ENCODE measurements at places on chromosomes 13 and 19.

GRCh38 chr19:46719629-46720502 lies 3.0 kb upstream of the PRKD2 start:
- no peak for DNase-seq

GRCh38 chr13:110405597-110406450 lies 98.7 kb downstream of the COL4A2 start:
- no peak for DNase-seq

GRCh38 chr13:77415253-77416071 lies 88.6 kb upstream of the MYCBP2 start:
- DNase-seq, result no peak

- no peak for DNase-seq
Observed at GRCh38 chr13:28097503-28097902, 2.9 kb downstream of the FLT3 start.

GRCh38 chr19:18282788-18283141 lies 1.3 kb upstream of the JUND start:
- DNase-seq, result peak; percentile 27

DNA sequence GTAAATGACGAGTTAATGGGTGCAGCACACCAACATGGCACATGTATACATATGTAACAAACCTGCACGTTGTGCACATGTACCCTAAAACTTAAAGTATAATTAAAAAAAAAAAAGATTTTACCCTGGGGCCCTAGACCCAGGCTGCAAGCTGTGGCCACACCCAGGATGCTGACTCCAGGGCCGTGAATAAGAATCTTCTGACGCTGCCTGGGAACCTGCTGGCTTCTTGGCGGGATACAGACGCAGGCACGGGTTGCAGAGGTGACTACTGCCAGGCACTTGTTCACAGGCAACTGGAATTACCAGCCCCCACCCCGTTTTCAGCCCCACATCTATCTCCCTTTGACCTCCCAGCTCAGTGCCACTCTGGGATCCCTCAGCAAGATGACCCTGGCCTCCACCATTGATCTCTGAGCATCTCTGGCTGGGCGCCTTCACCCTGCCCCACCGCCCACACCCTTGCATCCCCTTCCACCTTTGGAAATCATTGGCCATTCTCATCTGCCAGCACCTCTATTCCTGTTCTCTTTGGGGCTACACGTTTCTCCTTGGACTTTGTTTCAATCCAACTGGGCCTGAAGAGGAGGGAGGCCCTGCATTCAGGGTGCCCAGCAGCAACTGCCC lies 21.1 kb upstream of the CFAP97D2 start:
- DNase-seq, result no peak

DNA sequence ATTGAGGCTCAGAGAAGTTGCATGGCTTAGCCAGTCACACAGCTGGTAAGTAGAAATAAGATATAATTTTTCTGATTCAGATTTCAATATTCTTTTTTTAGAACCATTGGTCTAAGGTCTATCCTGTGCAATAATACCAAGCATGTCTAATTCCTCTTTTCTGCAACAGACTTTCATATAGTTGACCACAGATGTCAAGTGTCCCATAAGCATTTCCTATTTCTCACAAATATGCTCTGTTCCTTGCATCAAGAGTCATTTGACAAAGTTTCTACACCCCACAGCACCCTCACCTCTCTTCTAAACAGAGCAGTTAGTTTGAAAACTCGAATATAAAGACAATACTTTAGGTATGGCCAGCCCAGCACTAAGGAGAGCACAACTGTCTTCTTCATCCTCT lies 26.8 kb upstream of the SACS start:
- DNase-seq, result no peak

- no peak for DNase-seq
Observed at GRCh38 chr13:91355826-91356710, 8.6 kb downstream of the MIR17HG start.

GRCh38 chr19:31438401-31439269 lies 89.4 kb upstream of the TSHZ3 start:
- DNase-seq, result no peak

DNA sequence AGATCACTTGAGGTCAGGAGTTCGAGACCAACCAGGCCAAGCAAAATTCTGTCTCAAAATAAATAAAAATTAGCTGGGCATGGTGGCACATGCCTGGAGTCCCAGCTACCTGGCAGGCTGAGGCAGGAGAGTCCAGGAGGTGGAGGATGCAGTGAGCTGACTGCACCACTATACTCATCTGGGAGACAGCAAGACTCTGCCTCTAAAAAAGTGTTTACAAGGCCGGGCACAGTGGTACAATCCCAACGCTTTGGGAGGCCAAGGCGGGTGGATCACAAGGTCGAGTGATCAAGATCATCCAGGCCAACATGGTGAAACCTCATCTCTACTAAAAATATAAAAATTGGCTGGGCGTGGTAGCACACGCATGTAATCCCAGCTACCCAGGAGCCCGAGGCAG lies 4.2 kb upstream of the DAPK3 start:
- DNase-seq, result no peak

DNA sequence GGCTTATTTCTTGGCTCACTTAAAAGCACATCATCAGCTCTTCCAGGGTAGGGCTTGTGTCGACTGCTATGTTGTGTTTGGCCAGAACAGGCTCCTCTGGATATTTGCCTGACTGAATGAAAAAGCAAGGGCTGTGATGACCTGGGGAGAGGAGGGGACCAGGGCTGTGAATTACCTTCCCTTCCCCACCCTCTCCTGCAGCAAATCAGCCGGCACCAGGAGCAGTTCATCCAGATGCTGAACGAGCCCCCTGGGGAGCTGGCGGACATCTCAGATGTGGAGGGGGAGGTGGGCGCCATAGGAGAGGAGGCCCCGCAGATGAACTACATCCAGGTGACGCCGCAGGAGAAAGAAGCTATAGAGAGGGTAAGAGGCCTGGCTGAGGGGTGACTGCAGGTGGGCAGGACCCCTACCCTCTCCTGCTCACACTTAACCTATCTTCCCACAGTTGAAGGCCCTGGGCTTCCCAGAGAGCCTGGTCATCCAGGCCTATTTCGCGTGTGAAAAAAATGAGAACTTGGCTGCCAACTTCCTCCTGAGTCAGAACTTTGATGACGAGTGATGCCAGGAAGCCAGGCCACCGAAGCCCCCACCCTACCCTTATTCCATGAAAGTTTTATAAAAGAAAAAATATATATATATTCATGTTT lies 4.4 kb downstream of the GADD45GIP1 start:
- DNase-seq, result no peak

- DNase-seq, result no peak
Observed at GRCh38 chr13:18946738-18947137, 234.9 kb downstream of the TUBA3C start.

DNA sequence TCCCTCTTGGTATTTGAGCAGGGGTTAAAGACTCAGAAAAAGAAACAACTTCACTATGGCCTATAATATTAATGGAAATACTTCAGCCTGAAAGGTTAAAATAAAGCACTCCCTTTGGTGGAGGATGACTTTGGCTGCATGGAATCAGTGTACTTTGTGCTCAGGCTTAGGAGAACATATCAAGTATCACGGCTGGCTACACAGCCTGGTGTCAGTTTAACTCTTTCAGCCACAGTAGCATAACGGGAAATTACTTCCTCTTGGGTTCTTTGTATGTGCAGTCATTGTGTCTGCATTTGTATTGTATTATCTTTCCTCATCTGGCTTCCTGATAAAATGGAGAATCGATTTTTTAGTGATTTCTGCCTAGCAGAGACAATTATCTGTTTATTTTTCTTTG lies 239.0 kb downstream of the GGACT start:
- DNase-seq, result no peak

- no peak for DNase-seq
Observed at GRCh38 chr13:27587095-27587746, 33.1 kb downstream of the LNX2 start.

- peak; percentile 83 for DNase-seq
Observed at GRCh38 chr19:50461066-50461875, 15.0 kb upstream of the EMC10 start.

DNA sequence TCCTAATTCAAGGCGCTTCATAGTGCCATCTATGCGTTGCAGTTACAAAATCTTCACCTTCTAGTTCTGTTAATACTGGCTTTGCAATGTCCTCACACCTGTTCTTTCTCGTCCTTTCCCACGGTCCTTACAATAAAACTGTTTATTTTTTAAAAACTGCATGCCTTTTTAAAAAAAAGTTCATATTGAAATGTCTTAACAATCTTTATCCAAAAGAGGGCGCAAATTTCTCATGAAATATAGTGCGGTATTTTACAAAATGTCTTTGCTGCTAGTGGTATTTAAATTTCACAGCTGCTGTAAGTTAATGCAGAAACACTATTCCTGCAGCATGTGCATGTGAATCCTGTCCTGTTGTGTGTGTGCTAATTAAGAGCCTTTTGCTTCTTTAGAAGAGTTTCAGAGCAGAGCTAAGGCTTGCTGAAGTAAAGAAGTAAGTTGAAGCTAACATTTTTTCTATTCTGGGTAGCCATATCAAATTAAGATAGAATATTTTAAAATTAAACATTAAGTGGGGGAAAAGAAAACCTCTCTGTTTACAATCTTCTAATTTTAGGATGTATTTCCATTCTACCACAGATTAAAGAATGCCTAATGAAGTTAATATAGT lies 15.8 kb upstream of the CLDN10 start:
- DNase-seq, result peak; percentile 19

DNA sequence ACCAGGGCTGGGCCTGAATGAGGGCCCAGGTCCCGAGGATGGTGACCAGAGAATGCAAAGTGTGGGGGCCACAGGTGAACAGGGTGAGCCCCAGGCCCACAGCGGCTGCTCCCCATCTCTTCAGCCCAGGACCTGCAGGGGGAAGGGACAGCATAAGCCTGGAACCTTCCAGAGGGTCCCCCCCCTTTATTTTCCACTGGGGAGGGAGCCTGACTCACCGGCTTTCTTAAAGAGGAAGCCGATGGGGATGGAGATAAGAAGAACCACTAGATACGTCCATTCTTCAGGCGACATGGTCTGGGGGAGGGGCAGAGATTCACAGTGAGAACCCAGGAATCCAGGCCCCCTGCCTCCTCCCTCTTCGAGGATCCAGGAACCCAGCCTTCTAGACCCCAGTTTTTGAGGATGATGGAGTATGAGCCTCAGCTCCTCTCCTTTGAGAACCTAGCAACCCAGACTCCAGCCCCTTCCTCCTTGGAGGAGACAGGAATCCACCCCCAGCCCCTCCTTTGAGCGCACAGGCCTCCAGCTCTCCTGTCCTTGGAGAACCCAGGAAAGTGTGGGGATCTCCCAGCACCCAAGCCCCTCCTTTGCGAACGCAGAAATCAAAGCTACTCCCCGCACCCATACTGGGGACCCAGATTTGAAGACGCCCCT lies 1.0 kb downstream of the MBOAT7 start:
- DNase-seq, result no peak

DNA sequence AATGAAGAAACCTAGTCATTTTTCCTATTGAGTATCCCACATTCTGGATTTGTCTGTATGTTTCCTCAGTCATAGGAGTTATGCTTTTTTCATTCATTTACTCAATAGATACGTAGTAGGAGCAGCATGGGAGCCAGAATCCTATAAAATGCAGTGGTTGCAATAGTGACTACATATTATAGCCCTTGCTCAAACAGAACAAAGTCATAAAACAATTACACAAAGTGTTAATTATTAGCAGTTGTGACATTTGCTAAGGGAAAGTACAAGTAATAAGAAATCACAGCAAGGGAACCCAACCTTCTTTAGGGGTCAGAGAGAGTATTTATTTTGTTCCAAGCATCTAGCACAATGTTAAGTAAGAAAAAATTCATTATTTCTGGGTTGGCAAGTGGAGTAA lies 27.7 kb upstream of the POU4F1 start:
- no peak for DNase-seq

- no peak for DNase-seq
Observed at GRCh38 chr19:1645299-1645698, 7.1 kb downstream of the TCF3 start.

DNA sequence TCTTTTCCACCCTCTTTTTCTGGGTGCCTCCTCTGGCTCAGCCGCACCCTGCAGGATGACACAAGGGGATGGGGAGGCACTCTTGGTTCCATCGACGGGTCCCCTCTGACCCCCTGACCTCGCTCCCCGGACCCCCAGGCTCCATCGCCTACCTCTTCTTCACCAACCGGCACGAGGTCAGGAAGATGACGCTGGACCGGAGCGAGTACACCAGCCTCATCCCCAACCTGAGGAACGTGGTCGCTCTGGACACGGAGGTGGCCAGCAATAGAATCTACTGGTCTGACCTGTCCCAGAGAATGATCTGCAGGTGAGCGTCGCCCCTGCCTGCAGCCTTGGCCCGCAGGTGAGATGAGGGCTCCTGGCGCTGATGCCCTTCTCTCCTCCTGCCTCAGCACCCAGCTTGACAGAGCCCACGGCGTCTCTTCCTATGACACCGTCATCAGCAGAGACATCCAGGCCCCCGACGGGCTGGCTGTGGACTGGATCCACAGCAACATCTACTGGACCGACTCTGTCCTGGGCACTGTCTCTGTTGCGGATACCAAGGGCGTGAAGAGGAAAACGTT lies 24.0 kb downstream of the LDLR start:
- no peak for DNase-seq

DNA sequence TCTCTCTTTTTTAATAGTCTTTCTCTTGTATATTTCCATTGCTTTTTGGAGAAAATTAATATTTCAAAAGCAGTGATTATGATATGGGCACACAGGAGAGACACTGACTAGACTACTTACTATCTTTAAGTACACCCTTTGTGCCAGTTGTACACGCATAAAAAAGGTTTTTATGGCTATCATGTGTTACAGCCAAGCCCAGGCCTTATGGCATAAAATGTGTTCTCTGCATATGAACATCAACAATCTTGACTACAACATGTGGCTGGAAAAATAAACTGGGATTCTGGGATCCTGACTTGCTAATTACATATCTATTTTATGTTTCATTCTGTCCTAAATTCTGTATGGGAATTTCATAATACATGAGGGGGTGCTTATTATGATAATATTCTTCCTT lies 1401.8 kb downstream of the SLITRK5 start:
- DNase-seq, result no peak

GRCh38 chr13:44050450-44051063 lies 170.9 kb downstream of the LACC1 start:
- peak; percentile 59 for DNase-seq

DNA sequence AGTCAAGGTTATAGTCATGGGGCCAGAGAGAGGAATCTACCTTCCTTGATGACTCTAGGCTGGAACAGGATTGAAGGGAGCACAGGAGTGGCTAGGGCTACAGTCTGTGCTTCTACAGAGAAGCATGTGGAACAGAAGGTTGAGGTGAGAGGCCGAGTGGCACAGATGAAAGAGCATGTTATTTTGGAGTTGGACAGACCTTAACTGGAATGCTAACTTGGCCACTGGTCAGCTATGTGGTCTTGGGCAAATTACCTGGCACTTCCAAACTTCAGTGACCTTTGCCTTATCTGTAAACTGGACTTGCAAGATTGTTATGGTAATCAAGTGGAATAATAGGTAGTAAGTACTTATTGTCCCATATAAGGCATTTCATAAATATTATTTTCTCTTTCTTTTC lies 252.7 kb downstream of the KCNRG start:
- no peak for DNase-seq

- no peak for DNase-seq
Observed at GRCh38 chr19:13987101-13987890, 18.8 kb downstream of the RFX1 start.

DNA sequence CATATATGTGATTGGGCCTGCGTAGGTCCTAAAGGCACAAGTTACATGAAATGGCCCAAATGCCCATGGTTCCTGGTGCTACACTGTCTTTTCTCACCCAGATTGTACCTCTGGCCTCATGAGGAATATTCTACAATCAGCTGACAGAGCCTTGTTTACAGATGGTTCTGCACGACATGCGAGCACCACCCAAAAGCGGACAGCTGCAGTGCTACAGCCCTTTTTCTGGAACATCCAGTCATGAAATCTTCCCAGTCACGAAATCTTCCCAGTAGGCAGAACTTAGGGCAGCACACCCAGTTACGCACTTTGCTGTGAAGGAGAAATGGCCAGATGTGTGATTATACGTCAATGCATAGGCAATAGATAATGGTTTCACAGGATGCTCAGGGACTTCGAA lies 7.7 kb upstream of the ELF1 start:
- no peak for DNase-seq
